Stimulated activated memory B cell treated with anti-CD40 and anti-IgM and Interleukin-4, amounts not matched to agents 10 μg/mL and 1 μg/mL and 100 μg/mL, for 72 hours (primary cell): ENCODE measurements at places on chromosomes 5 and 9.

DNA sequence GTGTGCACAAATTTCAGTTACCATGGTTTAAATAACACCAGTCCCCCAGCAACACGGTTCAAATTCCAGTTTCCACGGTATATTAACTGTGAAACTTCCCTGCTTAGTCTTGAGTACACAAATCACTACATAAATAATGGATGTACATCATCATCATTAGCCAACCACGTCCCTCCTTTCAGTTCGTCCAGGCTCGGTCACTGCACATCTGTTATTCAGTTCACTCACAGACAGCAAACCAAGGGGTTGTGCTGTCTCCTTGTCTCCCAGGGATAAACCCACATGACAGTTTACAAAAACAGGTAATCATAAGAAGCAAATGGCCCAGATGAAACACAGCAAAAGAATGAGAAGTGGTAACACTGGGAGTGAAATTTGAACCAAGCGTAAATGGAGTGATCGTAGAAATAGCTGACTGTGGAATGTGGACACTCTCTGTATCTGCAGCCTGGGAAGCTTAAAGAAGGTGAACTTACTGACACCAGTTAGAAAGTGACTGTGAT lies 61.0 kb upstream of the RAD23B start:
- H3K4me1 ChIP-seq, result peaks cover 15% of the 10 kb centered on the region
- ATAC-seq, result no peak
- no peak overlapping the region for H3K27ac ChIP-seq
- H3K4me3 ChIP-seq, result no peak overlapping the region
- peaks cover 5% of the 10 kb centered on the region for H3K36me3 ChIP-seq
- peaks cover 14% of the 10 kb centered on the region for H3K27me3 ChIP-seq

DNA sequence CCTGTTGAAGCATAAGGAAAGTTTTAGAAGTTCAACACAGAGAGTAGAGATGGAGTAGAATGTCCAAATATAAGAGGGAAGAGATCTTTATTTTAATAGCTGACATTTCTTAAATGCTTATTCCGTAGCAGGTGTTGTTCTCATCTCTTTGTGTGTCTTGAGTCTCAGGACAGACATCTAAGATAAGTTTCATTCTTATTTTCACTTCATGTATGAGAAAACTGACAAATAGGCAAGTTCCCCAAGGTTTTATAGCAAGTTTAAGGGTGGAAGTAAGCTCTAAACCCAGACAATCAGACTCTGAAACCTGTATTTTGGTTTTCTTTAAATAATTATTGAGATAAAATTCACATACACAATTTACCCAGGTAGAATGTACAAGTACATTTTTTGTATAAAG lies 228.4 kb upstream of the PPP1R2B start:
- H3K4me1 ChIP-seq, result no peaks in the 10 kb centered on the region
- no peak overlapping the region for H3K4me3 ChIP-seq
- no peaks in the 10 kb centered on the region for H3K36me3 ChIP-seq
- no peak overlapping the region for H3K27ac ChIP-seq

- H3K27me3 ChIP-seq, result no peaks in the 10 kb centered on the region
- no peak overlapping the region for H3K4me3 ChIP-seq
- H3K4me1 ChIP-seq, result peaks cover 29% of the 10 kb centered on the region
- H3K36me3 ChIP-seq, result no peaks in the 10 kb centered on the region
- H3K27ac ChIP-seq, result no peak overlapping the region
- ATAC-seq, result no peak
These were observed 156.2 kb upstream of the NR3C1 start for GRCh38 chr5:143559586-143560109.

DNA sequence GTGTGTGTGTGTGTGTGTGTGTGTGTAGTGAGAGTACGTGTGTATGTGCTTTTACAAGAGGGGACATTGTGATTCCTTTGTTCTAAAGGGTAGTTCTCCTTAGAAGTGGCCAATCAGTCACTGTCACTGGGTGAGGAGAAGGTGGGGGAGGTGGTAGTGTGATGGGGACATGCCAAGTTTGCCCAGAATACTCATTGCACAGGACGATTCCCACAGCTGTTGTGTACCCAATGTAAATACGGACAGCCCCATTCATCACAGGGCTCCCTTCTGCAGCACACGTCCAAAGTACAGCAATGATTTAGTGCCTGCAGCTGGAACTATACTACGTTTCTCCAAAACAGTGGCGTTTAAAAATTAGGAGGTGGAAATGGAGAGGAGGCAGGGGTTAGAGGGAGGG lies 287.8 kb downstream of the TLR4 start:
- peaks cover 12% of the 10 kb centered on the region for H3K4me1 ChIP-seq
- ATAC-seq, result no peak

DNA sequence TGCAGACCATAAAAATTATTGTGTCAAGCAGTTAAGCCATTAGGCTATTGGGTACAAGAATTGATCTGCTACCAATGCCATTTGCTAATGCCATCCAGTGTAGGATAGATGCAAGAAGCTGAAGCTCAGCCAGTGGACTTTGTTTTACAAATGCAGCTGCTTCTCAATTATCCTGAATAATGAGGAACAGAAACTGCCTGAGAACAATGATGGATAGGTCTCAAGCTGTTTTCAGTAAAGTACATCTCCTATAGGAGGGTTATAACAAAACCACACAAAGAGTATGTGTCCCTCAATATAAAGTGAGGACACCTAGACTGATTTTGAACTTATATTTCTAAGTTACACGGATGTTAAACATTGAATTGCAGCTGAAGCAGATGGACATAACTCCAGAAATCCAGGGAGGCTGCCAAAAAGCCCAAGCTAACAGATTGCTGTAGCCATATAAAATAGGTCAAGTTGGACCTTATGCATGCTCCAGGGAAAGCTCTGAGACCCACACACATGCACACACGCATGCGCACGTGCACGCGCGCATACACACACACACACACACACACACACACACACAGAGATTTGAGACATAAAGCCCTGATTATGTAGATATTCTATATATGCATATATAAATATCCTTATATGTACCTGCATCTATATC lies 482.7 kb upstream of the CD180 start:
- no peak overlapping the region for H3K27ac ChIP-seq
- H3K4me3 ChIP-seq, result no peak overlapping the region
- no peaks in the 10 kb centered on the region for H3K4me1 ChIP-seq
- no peaks in the 10 kb centered on the region for H3K36me3 ChIP-seq
- peaks cover 12% of the 10 kb centered on the region for H3K27me3 ChIP-seq

- H3K4me3 ChIP-seq, result no peak overlapping the region
- H3K4me1 ChIP-seq, result no peaks in the 10 kb centered on the region
- H3K27me3 ChIP-seq, result peaks cover 18% of the 10 kb centered on the region
- ATAC-seq, result no peak
- no peaks in the 10 kb centered on the region for H3K36me3 ChIP-seq
- no peak overlapping the region for H3K27ac ChIP-seq
These were observed 40.8 kb upstream of the FOXE1 start for GRCh38 chr9:97812247-97812543.

- H3K4me3 ChIP-seq, result no peak overlapping the region
- no peaks in the 10 kb centered on the region for H3K27me3 ChIP-seq
- H3K27ac ChIP-seq, result no peak overlapping the region
- no peak for ATAC-seq
- peaks cover 17% of the 10 kb centered on the region for H3K36me3 ChIP-seq
- H3K4me1 ChIP-seq, result peaks cover 14% of the 10 kb centered on the region
These were observed 7.1 kb upstream of the CNTRL start for GRCh38 chr9:121067640-121068039.

GRCh38 chr9:75551861-75552260 lies 338.6 kb upstream of the PCSK5 start:
- ATAC-seq, result no peak
- H3K4me1 ChIP-seq, result no peaks in the 10 kb centered on the region
- no peak overlapping the region for H3K4me3 ChIP-seq
- no peak overlapping the region for H3K27ac ChIP-seq
- H3K36me3 ChIP-seq, result no peaks in the 10 kb centered on the region

- ATAC-seq, result no peak
- H3K27ac ChIP-seq, result no peak overlapping the region
- H3K27me3 ChIP-seq, result peaks cover 27% of the 10 kb centered on the region
- no peak overlapping the region for H3K4me3 ChIP-seq
These were observed 85.3 kb downstream of the GNAQ start for GRCh38 chr9:77946296-77946695.

DNA sequence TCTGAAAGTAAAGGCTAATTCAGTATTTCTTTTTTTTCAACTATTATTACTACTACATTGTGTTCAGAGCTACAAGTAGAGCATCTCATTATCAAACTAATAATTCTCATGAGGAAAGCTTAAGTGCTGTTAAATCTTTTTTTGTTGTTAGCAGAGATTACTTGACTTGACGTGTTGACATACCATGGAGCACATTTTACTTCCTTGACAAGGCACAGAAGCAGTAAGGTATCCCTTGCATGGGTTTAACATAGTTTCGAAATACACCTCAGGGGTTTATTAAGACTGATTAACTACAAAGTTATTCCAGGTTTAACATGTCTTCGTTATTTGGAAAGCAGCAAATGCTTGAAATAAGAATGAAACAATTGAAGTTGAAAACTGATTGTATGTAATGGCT lies 7.0 kb downstream of the SPDL1 start:
- peaks cover 75% of the 10 kb centered on the region for H3K36me3 ChIP-seq
- H3K4me1 ChIP-seq, result peaks cover 14% of the 10 kb centered on the region
- ATAC-seq, result no peak

GRCh38 chr5:102498271-102499034 lies at the start of gene SLCO6A1:
TSS of gene SLCO6A1 (minus strand) at chr5:102499001. CDS start at chr5:102498844, 157 bp downstream.
- H3K36me3 ChIP-seq, result no peaks in the 10 kb centered on the region
- peak; percentile 44 for ATAC-seq
- no peaks in the 10 kb centered on the region for H3K4me1 ChIP-seq
- H3K4me3 ChIP-seq, result no peak within 1 kb of the TSS

GRCh38 chr9:111965566-111966019 lies 69.0 kb downstream of the UGCG start:
- H3K4me1 ChIP-seq, result peaks cover 30% of the 10 kb centered on the region
- peak overlapping the region; percentile 70 for H3K27ac ChIP-seq
- H3K4me3 ChIP-seq, result no peak overlapping the region
- no peaks in the 10 kb centered on the region for H3K27me3 ChIP-seq
- H3K36me3 ChIP-seq, result no peaks in the 10 kb centered on the region

- H3K4me3 ChIP-seq, result no peak overlapping the region
- ATAC-seq, result no peak
- H3K27me3 ChIP-seq, result no peaks in the 10 kb centered on the region
- H3K27ac ChIP-seq, result no peak overlapping the region
- H3K4me1 ChIP-seq, result no peaks in the 10 kb centered on the region
- H3K36me3 ChIP-seq, result no peaks in the 10 kb centered on the region
These were observed 1329.0 kb upstream of the WWC1 start for GRCh38 chr5:166962461-166962860.

- H3K4me1 ChIP-seq, result peaks cover 13% of the 10 kb centered on the region
- H3K4me3 ChIP-seq, result no peak overlapping the region
- no peak for ATAC-seq
- peaks cover 18% of the 10 kb centered on the region for H3K36me3 ChIP-seq
- no peaks in the 10 kb centered on the region for H3K27me3 ChIP-seq
- no peak overlapping the region for H3K27ac ChIP-seq
These were observed 22.6 kb upstream of the TJP2 start for GRCh38 chr9:69151506-69151905.

GRCh38 chr5:9395706-9396105 lies 150.2 kb downstream of the SEMA5A start:
- no peak overlapping the region for H3K27ac ChIP-seq
- no peaks in the 10 kb centered on the region for H3K4me1 ChIP-seq
- no peak for ATAC-seq
- no peaks in the 10 kb centered on the region for H3K36me3 ChIP-seq
- H3K27me3 ChIP-seq, result no peaks in the 10 kb centered on the region

DNA sequence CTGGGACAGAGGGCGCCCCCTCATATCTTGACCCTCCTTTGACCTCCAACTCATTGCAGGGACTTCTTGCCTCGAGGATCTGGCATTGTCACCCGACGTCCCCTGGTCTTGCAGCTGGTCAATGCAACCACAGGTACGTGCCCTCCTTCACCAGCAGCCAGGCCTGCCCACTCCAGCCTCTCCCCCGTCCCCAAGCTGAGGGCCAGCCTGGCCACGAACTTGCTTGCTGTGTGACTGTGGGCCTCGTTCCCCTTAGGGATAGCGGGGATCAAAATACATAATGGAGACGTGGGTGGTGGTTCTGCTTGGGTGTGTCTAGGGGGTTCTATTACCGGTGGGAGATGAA lies 15.0 kb downstream of the DNM1 start:
- peak overlapping the region; percentile 71 for H3K4me3 ChIP-seq
- ATAC-seq, result no peak
- peak overlapping the region; percentile 67 for H3K27ac ChIP-seq
- no peaks in the 10 kb centered on the region for H3K36me3 ChIP-seq
- peaks cover 21% of the 10 kb centered on the region for H3K27me3 ChIP-seq

GRCh38 chr9:82599336-82599949 lies 463.5 kb downstream of the RASEF start:
- no peak for ATAC-seq
- H3K4me1 ChIP-seq, result no peaks in the 10 kb centered on the region
- no peak overlapping the region for H3K4me3 ChIP-seq
- peaks cover 17% of the 10 kb centered on the region for H3K27me3 ChIP-seq
- no peak overlapping the region for H3K27ac ChIP-seq

DNA sequence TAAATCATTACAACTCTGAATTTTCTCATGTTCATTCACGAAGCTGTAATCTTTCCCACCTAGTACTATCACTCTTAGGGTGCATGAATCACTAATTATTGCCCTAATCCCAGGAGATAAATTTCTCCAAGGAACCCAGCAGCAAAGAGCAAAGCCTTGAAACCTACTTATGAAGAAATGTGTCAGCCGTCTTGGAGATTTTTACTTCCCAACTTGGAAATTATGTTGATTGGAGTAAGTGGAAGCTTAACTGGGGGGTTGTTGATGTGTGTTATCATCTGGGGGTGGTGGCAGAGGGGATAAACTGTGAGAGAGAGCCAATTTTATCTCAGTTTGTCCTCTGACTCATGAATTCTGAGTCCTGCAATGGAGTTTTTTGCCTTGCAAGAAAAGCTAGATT lies 440.5 kb upstream of the WWC1 start:
- H3K4me3 ChIP-seq, result no peak overlapping the region
- no peak for ATAC-seq
- H3K4me1 ChIP-seq, result no peaks in the 10 kb centered on the region
- no peaks in the 10 kb centered on the region for H3K36me3 ChIP-seq
- H3K27me3 ChIP-seq, result no peaks in the 10 kb centered on the region
- no peak overlapping the region for H3K27ac ChIP-seq

DNA sequence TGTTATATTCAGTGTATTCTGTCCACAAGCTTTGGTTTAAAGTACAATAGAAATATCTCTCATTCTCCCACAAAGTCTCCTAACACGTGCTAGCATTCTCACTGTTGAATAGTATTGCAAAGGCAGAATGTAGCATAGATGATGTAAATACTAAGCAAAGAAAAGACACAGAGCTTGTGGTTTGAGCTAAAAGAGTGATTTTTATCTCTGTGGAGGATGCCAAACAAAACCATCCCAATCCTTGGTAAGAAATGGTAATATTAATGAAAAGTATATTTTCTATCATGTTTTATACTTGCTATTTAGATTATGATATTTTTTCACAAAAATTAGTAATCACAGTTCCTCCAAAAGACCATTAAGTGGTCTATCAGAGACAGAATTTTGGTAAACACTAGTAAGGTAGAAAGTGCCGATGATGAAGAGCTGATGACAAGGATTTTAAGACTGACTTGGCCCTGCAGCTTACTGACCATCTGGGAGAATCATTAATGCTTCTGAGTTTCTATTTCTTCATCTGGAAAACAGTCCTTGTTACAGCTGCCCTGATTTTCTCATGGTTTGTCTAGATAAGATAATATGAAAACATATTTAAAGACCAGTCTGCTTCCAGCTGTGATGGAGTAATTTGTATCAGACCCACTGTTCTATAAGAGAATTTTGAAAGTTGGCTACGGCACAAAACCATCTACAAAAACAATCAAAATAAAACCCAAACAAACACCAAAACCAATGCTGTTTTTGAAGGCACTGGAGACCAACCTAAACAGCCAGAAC lies 510.2 kb downstream of the SPATA31D1 start:
- no peak overlapping the region for H3K27ac ChIP-seq
- no peak for ATAC-seq
- H3K4me1 ChIP-seq, result no peaks in the 10 kb centered on the region
- no peak overlapping the region for H3K4me3 ChIP-seq
